Stimulated activated CD8-positive, alpha-beta memory T cell treated with anti-CD3 and anti-CD28 coated beads, Interleukin-4, amount 100 ng/mL, for 4 hours (primary cell): ENCODE measurements at places on chromosomes 12 and 14.

- no peak for DNase-seq
Measured at GRCh38 chr12:10558789-10559188, 53.1 kb downstream of the EIF2S3B start.

GRCh38 chr12:103705927-103706326, 118.9 kb downstream of the STAB2 start:
- DNase-seq: no peak

GRCh38 chr12:28958553-28959195, 190.4 kb upstream of the FAR2 start:
- no peak for DNase-seq

- no peak for DNase-seq
Measured at GRCh38 chr12:103780992-103781391, 60.0 kb downstream of the NT5DC3 start.

DNA sequence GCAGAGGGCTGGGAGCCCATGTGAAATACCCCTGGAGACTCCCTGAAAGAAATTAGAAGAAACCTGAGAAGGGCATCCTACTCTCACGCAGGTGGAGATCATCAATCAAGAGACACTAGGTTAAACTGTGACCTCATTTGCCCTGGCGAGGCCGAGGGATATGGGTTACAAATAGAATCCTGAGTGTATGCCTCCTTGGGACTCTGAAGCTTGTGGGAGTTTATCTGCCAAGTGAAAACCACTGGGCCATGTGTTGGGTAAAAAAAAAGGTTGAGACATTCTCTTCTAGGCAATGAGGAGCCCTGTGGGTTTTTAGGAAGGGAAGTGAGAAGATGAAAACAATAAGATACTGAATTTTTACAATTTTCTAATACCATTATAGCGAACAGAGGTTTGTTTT, 160.7 kb upstream of the ARID2 start:
- DNase-seq: no peak

DNA sequence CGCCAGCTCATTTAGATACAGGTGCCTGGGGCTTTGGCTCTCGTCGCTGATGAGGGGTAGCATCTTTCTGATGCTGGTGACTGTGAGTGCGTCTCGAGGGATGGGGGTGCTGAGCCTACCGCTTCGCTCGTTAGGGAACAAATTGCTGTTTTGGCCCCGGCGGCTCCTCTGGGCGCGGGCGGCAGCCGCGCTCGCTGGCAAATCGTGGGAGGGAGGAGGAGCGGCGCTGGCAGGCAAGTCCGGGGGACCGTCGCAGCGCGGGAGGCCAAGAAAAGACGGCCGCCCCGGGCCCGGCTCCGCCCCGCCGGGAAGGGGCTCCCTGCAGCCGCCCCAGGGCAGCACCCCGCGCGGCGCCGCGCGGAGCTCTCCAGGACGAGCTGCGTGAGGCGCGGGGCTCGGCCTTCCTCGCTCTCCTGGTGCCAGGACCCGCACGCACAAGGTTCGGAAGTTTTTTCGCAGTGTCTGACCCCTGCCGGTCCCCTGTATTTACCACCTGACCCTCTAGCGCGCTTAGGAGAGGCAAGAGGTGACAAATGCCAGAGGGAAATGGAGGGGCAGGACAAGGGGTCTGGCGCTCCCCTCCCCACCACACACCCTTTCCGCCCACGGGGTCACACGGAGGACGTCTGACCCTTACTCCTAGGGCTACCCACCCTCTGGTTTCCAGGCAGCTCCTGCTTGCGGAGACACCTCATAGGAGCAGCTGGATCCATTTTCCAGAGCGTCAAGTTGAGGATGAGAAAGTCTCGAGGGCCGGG, 899 bp upstream of the KCNH3 start:
- no peak for DNase-seq

- no peak for DNase-seq
Measured at GRCh38 chr12:124608450-124608870, 41.0 kb upstream of the NCOR2 start.

DNA sequence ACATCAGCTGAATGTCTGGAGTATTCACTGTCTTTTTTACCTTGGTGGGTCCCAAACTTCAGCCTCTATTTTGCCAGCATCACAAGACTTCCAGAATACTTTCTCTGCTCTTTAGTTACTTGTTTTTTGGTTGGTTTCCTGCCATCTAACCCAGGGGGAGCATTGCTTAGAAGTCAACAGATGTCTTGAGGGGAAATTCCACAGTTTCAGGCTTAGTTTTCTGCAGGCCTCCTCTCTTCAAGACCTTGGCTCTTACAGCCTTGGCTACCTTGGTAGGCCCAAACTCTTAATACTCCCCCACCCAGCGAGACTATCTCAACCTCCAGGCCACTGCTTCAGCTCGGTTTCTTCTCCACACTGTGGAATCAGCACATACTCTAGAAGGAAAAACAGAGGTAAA, 41.7 kb downstream of the NEDD1 start:
- no peak for DNase-seq

GRCh38 chr12:25323581-25323982, 72.9 kb upstream of the KRAS start:
- DNase-seq: no peak

DNA sequence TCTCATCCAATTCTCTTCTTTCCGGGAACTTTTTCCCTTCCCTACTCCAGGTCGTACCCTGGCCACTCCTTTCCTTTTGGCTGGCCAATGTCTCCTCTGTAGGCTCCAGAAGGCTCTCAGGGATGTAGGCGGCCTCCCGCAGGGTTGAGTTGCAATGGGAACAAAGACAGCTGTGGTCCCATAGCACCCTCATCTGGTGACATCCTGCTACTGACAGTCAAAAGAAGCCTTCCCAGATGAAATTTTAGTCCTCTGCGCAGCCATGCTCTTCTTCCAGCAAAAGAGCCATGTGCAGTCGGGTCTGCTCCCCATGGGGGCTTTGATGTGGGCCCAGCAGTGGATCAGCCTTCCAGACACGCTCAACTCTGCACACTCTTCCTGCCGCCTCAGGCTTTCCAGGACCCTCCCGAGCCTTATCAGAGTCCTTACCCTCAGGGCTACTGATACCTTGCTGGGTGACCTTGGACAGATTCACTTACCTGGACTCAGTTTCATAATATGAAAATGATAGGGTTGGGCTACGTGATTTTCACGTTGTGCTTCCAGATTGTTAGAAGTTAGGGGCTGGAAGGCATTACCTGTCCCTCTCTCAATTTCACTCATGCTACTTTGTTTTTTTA, 5.5 kb upstream of the CELA1 start:
- DNase-seq: no peak

DNA sequence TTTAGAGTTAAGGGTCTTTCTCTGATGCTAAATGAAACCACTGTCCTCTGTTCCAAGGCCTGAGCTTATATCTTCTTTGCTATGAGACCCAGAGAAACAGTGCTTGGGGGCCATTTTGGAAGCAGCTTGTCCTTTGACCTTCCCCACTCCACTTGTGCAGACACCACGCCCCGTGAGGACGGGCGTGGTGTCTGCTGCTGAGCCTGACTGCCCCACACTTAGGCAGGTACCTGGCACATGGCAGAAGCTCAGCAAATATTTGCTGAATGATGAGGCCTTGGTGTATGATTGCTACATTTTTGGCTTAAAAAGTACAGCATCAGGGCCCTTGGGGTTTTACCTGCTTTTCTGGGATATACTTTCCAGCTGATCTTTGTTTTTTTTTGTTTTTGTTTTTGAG, 69.9 kb downstream of the RASSF3 start:
- DNase-seq: no peak

GRCh38 chr12:93784339-93785086, 107.3 kb downstream of the CRADD start:
- DNase-seq: no peak

- DNase-seq: no peak
Measured at GRCh38 chr12:3958534-3958933, 85.3 kb upstream of the PARP11 start.

DNA sequence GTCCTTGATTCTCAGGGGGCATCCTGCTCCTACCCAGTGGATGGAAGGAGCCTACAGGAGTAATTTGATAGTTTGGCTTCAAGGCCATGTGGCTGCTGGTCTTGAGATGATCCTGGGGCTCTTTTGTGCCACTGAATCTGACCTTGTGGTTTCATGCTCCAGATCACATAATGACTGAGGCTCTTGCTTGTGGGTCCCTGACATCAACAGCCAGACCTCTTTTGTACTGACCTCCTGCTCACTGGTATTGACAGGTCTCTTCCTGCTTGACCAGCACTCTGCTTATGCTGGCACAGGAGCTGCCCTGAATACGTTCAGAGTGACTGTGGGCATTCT, 23.2 kb upstream of the JPH4 start:
- DNase-seq: no peak

DNA sequence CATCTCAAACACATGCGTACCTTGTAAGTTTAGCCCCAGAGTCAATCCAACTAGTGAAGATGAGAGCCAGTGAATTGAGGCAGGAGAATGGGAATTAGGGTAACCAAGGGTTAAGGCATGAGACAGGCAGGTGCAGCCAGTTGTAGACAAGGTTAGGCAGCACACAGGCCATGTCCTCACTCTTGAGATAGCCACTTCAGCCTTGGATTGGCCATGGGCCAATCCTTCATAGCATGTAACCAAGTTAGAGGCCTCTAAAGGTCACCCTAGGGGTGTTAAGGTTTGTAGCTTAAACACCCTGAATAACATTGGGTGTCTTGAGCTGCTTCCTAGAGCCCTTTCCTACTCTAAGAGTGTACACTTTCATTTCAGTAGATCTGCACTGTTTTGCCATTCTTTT, 208.2 kb upstream of the RBM19 start:
- DNase-seq: no peak

GRCh38 chr14:49934646-49935045, 41.8 kb downstream of the ARF6 start:
- DNase-seq: no peak

GRCh38 chr14:69072584-69072983, 80.3 kb downstream of the DCAF5 start:
- DNase-seq: no peak

DNA sequence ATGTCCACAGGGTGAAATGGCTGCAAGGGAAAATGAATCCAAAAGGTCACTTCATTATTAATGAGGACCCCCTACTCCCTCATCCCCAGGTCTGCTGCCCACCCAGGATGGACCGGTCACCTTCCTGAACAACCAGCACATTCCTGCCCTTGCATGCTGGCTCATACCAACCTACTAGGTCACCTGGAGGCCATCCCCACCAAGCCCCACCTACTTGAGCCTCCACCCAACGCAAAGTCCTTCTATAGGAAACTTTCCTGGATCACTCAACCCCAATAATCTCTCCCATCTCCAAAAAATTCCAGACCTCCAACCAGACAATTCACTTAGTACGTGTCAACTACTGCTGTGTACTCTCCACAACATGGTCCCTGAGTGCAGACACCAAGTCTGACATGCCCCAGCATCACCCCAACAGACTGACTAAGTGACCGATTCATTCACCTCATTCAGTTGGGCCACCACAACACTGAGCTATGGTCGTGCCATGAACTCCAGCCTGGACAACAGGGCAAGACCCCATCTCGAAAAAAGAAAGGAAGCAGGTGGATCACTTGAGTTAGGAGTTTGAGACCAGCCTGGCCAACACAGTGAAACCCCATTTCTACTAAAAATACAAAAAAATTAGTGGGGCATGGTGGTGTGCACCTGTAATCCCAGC, 18.1 kb downstream of the CLMN start:
- DNase-seq: no peak
